ENCODE measurements at places on chromosomes 7 and 10.

GRCh38 chr7:80632139-80632538 is 6.3 kb upstream of the CD36 start:
- DNase-seq, result no peak

DNA sequence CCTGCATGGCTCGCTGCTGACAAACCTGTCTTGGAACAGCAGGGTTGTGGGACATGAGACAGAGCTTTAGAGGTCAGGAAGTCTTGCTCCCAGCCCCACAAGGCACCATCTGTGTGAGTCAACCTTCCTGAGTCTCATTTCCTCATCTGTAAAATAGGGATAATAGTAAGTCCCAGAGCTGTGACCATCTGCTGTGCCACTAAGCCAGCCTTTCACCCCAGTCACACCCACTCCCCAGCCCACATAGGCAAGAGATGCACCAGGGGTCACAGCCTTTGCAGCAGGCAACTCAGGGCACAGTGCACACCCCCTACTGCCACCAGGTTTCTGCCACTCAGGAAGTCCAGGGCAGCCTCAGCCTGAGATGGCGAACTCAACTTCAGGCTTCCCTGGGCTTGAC is 29.4 kb upstream of the CDH23 start:
- no peak for DNase-seq

DNA sequence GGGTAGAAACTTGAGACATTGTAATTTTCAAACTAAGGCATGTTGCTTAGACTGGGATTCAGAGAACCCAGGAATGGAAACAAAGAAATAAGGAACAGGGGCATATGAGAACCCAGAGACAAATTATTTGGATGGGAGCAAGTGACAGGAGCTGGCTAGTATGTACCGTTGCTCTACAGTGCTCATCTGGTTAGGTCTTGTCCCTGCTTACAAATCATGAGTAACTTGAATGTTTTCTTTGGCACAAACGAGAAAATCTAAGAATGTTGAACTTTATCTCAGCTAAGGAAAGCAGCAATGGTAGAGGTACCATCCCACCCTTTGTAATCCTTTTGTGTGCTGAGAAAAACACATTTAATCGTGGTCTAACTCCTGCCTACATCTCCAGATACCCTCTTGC is 116.0 kb upstream of the IMMP2L start:
- DNase-seq, result no peak

DNA sequence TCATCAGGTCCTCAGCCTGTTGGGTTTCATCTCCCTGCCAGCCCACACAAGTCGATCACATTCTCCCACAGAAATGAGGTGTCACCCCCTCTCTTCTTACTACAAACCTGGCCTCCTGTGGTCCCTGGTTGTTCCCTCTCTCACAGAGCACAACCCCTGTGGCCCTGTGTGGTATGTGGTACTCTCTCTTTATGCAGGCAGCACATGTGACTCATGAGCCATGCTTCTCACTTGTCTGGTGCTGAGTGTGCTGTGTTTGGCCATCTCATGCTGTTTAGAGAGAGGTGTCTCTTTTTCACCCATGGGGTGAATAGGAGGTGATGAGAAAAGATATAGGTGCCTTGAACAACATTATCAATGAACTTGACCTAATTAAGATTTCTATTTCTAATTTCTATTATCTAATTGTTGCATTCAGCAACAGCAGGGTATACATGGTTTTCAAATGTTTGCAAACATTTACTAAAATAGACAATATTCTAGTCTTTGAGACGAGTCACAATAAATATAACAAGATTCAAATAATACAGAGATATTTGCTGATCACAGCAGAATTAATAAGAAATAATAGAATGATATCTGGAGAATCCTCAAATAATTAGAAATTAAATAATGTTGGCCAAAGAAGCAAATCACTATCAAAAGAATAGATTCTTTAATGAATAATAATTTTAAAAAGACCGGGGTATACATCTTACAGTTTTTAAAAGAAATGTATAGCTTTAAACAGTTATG is 633.8 kb upstream of the IGFBP3 start:
- no peak for DNase-seq

GRCh38 chr10:126235091-126235978 is 152.9 kb downstream of the ADAM12 start:
- DNase-seq, result no peak

GRCh38 chr7:103989200-103989784 is at the start of gene RELN:
Gene RELN, minus strand, starts transcription at chr7:103989658. Its CDS starts 302 bp downstream, at chr7:103989356.
- DNase-seq, result no peak

- DNase-seq, result no peak
Measured at GRCh38 chr7:138468244-138469123, 8.4 kb downstream of the TRIM24 start.

- DNase-seq, result no peak
Measured at GRCh38 chr7:128162666-128163065, 78.4 kb upstream of the LEP start.

DNA sequence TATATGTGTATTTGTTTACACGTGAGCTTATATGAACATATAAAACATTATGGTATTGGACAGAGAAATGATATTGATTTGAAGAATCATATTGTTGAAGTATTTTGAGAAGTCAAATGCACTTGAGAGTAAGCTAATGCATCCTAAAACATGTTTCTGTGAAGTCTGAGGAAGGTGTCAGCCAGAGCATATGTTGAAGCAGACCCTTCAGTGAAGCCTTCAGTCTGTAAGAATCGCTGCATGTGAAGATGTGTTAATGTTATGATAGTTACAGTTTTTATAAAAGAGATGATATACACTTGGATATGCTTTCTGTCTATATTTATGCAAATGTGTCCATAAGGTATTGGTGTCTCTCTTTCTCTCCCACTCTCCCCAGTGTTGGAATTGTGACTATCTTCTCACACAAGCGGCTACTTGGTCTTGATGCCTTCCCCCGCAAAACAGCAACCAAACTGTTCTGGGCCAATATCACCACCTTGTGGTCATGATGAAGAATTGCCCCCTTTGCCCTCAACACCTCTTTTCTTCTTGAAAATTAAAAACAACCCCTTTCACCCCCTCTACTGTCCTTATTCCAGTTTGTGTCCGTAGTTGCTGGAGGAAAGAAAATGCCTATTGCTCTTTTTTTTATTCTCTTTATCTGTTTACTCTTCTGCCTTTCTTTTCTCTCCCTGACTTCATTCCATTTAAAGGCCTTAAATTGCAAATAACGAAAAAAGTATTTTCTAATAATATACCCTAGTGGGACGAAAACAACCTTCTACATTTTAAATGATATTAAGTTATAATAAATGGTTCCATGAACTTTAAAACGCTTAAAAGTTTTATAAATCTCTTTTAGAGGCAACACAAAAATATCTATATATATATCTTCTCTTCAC is 64.9 kb downstream of the IKZF1 start:
- no peak for DNase-seq
